ENCODE measurements at places on chromosomes 7 and 10.

- no peak for DNase-seq
Measured at GRCh38 chr7:113120647-113121046, 2.3 kb upstream of the SMIM30 start.

GRCh38 chr10:122706467-122706866 is 6.8 kb upstream of the C10orf120 start:
- no peak for DNase-seq

DNA sequence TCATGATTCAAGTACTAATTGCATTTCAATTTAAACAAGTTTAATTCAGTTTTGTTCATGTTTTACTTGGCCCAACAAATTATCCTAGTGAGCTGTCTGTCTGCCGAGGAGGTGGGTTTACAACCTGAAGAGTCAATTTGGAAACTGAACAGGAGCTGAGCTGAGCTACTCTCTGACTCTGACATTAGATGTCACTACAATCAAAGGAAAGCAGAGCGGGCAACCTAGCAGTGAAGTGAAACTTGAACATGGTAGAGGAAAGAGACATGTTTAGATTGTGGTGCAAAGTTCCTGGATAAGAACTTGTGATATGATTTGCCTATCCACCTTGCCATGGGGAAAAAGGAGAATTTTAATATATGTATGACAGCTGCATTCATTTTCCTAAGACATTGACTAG is 9.6 kb upstream of the AGR3 start:
- no peak for DNase-seq

DNA sequence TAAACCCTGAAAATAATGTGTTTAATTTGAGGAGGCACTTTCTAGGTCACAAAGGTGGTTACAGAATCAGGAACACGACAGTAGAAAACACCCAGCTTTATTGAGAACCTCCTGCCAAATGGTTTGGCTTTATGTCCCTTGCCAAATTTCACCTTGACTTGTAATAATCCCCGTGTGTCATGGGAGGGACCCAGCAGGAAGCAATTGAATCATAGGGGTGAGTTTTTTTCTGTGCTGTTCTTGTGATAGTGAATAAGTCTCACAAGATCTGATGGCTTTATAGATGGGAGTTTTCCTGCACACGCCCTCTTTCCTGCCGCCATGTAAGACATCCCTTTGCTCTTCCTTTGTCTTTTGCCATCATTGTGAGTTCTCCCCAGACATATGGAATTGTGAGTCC is 193.8 kb upstream of the KLF6 start:
- DNase-seq: no peak

DNA sequence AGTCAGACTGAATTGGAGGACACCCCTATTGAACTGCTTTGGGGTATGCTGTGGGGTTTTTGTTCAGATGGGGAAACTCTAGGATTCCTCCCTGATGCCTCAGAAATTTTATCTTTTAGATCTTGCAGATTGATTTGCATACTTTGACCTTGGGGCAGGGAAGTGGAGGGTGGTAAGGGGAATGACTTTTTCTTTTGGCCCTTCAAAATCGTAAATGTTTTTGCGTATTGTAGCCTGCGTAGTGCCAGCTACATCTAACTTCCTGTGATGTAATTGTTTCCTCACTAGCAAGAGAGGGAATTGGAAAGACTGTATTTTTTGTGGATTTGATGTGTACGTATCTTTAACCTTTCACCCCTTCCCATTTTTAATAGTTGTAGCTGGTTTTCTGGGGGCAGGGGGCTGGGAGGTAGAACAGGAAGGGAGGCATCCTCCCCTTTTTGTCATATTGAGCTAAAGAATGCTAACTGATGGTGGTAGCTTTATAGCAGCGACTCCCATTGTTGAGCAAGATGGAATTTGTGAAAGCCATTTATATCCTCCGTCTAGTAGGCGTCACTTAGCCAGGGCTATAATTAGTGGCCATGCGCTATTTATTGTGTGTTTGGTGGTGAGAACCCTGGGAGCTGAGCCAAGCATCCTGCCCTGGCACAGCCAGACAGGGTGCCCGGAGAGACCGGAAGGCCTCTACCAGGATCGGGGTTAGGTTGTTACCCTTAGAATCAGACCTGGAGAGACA is 11.3 kb downstream of the DUSP5 start:
- no peak for DNase-seq

DNA sequence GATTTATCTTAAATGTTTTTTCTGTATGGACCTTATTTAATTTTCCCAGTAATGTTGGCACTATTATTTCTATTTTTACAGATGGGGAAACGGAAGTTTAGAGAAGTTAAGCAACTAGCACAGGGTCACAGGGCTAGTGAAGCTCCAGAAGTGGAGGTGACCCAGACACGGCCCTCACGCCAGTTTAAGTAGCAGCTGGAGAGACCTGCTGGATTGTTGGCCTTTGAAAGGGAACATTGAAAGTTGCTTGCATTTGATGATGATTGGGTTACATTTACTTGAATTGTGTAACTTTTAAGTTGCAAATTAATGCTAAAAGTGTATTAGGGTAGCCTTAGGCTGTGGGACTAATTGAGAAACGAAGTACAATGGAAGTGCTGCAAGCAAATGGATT is 25.6 kb downstream of the CDK14 start:
- no peak for DNase-seq

GRCh38 chr10:96188916-96189315 is 58.8 kb downstream of the ZNF518A start:
- DNase-seq: no peak

DNA sequence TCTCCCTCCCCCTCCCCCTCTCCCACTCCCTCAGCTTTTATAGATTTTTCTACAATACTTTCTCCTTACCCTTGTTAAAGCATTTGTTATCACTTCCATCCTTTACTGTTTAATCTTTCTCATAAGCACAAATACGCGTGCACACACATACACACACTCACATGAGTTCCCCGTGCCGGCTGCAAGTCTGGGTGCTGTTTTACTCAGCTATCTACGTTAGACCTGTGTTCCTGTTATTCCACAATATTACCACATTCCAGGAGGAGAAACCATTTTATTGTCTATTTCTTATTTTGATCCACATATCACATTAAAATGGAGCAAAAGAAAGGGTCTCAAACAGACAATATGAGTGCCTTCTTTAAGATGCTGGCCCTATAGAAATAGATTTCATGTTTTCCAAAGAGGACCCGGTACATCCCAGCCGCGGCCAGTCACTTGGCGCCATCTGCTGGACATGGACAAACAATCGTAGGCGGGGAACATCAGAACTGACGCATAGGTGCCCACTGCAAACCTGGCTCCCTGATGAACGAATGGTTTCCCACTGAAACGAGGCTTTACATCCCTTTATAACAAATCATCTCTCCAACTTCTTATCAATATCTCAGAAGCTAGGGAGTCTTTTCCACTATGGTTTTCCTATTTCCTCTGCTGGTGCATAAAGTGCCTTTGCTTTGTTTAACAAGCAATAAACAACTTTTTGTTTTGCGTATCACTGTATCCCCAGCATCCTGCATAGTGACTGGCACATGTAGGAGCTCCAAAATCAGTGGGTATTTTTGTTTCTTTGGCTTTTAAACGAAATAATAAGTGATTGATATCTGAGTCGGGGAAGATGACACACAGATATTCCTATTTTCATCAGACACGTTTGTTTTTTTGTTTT is 25.2 kb upstream of the OPTN start:
- no peak for DNase-seq

GRCh38 chr7:150311146-150311545 is 12.0 kb upstream of the LRRC61 start:
- DNase-seq: no peak

GRCh38 chr7:48173756-48174382 is 2.6 kb downstream of the ABCA13 start:
- no peak for DNase-seq

DNA sequence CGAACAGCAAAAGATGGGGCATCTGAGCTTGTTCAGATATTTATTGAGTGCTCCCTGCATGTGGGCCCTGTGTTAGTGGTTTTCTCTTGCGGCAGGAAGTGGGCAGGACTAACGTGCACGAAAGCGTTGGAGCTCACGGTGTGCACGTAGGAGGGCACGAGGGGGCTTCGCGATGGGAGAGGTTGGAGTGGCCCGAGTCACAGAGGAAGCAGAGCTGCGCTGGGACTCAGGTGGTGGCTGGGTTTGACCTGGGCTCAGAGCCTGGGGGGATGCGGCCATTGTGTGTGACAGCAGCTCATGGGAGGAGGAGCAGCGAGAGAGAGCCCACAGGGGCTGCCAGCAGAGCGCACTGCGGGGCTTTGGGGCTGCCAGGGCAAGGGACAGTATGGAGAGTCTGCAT is 7.7 kb downstream of the ZSCAN25 start:
- DNase-seq: no peak

- DNase-seq: no peak
Measured at GRCh38 chr7:35012160-35012559, 25.1 kb downstream of the DPY19L1 start.

DNA sequence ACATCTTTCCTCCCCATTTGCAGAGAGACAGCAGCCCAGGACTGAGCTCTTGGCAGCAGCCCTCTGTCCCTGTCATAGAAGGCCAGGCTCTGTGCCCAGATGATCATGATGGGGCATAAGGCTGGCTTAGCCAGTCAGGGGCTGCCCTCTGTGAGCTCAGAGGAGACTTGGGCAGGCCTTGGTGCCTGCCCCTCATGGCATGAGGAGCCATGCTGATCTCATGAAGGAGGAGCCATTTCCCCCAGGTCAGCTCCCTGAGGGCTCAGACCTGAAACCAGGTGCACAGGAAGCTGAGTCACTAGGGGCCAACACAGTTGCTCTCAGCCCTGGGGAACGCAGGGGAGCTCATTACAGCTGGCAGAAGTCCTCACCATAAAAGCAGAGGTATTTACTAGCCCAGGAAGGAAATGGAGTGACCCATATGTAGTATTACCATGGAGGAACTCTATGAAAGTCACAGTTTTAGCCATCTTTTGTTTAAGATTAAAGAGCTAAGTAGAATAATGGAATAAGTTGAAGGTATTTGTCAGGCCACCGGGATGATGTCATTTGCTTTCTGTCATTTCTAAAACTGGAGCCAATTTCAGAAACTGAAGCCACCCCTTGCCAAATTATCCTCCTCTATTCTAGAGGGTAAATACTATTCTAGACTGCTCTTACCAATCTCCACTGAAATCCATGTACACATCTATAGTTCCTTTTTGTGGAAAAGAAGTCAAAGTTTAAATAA is 362.4 kb upstream of the ZNF32 start:
- DNase-seq: no peak

GRCh38 chr7:19116121-19117090 is 1.0 kb downstream of the TWIST1 start:
- no peak for DNase-seq

DNA sequence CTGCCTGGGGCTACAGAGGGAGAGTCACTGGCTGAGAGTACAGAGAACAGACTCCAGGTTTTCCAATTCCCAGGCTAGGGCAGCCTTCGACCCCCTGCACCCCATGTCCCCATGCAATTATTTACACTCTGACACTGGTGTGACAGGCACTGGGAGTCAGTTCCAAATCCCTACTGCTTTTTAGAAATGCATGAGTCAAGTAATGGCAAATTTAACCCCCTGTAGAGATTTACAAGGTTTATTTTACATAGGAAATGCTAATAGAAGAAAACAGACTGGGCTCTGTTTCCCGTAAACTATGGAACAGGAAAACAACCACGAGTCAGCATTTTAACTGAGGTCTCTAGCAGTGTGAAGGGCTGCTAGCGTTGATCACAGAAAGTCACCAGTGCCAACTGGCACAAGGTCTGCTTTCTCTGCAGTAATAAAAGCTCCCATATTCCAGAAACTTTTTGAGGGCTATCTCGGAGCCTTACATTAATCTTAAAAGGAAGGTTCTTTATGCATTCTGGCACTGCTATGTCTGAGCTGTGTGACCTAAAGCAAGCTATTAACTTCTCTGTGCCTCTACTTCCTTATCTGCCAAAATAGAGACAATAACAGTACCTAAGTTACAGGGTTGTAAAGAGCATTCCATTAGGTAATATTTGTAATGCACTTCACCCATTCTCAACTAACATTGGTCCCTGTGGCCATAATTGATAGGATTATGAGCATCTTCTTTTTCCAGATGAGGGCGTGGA is 28.2 kb downstream of the NOD1 start:
- no peak for DNase-seq

DNA sequence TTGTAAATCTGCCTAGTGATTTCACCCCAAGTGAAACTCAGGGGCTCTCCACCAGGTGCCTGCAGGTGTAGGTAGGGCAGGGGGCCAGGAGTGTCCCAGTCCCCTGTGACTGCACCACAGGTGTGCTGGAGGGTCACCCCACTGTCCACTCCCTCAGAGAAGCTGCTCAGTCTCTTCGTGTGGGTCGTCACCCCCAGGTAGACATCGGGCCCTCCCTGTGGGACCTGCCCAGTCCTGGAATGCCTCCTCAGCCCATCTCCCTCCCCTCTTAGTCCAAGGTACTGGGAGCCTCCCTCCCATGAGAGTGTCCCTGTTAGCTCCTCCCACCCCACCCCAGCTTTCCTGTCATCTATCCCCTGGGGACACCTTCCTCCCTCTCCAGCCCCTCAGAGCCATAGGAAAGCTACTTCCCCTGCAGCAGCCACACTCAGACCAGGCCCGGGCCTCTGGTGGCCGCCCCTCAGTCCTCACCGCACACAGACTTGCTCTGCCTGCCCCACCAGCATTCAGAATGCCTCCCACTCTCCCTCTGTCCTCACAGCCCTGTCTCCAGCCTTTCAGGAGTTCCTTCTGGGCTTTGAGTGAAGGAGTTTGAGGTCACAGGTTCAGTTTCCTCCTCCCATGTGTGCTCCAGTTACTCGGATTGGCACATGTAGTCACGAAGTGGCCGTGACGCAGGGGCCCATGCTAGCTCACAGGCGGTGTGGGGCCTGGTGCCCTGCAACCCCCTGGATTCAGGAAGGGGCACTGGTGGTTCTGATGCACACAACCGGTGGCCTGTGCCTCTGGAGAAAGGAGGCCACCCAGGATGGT is 5.1 kb downstream of the ALOX5 start:
- DNase-seq: no peak

DNA sequence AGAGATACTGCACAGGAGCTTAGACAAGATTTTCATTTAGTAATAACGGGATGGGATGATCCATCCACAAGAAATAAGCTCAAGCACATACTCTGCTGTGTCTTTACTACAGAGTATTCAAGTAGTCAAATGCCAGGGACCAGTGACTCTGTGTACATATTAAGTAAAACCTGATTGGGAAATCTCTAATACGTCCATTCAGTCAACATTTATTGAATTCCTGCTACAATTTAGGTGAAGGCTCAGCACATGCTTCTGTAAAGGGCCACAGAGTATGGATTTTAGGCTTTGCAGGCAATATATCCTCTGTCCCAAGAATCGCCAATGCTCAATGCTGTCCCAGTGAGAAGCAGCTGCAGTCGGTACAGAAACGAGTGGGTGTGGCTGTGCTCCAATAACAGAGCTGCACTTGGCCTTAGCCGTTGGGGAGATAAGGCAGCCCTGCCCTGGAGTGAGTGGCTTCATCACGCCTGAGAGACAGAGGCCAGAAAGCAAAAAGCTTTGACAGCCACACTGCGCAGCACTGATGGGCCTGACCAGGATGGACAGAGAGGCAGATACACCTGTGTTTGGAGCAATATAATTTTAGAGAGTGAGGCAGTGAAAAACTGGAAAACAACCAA is 186.8 kb downstream of the PARD3 start:
- DNase-seq: no peak

GRCh38 chr7:97401398-97401797 is 283.9 kb downstream of the SDHAF3 start:
- DNase-seq: no peak

All from NCI-H1436 treated with DMSO at 0.1 percent for 48 hours (cell line).